Right ventricle myocardium superior (tissue), 1 donor: ENCODE measurements at places on chromosomes 4 and X.

- DNase-seq = no peak
These were observed 130.8 kb downstream of the CPZ start for GRCh38 chr4:8723222-8723980.

DNA sequence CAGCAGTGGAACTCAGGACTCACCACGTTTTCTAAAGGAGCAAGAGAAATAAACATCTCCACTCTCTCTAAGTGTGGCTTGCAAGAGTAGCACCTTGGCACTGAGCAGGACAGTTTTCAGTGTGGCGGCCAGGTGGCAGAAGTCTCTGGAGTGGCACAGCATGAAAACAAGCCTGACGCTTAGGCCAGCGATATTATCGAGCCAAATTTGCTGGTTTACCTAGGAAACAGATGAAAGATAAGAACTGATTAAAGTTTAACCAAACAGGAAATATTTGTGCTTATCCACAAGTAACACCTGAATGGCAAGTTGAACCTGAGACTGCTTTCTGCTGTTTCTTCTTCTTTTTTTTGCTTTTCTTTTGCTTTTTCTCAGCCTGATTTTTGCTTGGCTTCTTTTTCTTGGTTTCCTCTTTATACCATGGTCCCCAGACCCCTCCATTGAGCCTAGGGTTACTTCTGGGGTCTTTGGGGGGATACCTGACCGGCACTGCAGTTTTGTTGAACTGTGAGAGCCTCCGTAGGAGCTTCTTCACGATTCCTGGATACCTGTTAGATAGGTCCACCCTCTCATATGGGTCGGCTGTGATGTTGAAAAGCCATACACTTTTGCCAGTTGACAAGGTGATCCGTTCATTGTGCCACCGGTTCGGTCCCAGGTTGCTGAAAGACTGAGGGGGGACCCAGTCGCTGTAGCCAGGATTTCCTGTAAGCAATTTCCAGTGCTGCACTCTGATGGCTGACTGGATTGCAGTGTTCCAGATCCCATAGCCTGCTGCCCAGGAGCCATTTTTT lies 77.3 kb downstream of the ARSJ start:
- no peak for DNase-seq

- peak; percentile 55 for DNase-seq
These were observed 113.9 kb upstream of the VAMP7 start for GRCh38 chrX:155767051-155767875.

GRCh38 chrX:100695302-100695701 lies 36.6 kb downstream of the SYTL4 start:
- DNase-seq = no peak

GRCh38 chrX:123188081-123188480 lies 4.0 kb downstream of the GRIA3 start:
- no peak for DNase-seq

- DNase-seq = no peak
These were observed 8.8 kb upstream of the GEMIN8 start for GRCh38 chrX:14038375-14039085.

DNA sequence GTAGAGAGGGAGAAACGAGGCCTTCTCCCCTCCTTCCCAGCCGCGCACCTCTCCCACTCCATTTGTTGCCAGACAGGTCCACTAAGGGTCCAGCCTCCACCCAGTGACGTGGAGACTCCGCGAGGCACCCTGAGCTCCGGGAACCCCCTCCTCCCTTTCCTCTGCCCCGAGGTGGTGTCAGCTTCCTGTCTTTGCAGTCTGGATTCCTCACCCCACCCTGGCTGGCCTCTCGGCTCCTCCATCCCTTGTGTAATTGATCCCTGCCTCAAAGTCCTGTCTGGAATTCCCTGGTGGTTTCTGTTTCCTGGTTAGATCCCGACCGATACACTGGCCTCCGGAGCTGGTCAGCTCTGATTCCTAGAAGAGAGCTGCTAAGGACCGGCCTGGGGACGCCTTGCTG lies 105.9 kb upstream of the SCOC start:
- no peak for DNase-seq

GRCh38 chr4:179634862-179635261 lies 2192.6 kb upstream of the AGA start:
- no peak for DNase-seq

GRCh38 chrX:2521927-2522386 lies 21.2 kb upstream of the DHRSX start:
- no peak for DNase-seq

DNA sequence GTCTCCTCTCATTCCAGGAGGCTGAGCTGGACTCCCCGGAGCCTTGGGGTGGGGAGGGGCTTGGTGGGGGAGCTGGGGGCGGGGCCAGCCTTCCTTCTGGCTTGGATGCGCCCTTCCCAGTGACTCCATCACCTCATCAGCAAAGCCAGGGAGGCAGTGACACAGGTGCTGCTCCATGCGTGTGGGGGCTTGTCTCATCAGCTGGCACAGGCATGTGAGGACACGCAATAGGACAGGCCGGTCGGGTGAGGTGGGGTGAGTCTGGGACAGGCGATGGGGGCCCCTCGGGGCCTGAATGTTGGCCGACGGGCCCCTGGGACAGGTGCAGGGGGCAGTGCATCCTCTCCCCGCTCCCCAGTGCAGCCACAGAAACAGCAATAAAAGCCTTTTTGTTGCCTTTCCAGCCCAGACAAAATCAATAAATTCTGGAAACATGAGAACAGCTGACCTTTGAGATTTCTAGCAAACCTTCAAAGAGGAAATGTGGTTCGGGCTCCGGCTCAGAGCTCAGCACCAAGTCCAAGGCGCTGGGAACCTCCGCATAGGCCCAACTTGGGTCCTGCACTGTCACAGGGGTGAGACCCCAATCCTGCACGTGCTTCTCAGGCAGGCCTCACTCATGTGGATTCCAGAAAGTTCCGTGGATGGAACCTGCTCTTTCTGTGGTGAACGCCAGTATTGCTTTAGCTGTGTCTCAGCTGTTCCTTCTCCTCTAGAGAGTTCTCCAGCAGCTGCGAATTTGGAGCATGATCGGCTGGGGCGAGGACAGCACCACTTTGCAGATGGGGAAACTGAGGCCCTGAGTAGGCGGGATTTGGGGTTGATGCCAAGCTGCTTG lies 18.5 kb downstream of the ADRA2C start:
- no peak for DNase-seq

DNA sequence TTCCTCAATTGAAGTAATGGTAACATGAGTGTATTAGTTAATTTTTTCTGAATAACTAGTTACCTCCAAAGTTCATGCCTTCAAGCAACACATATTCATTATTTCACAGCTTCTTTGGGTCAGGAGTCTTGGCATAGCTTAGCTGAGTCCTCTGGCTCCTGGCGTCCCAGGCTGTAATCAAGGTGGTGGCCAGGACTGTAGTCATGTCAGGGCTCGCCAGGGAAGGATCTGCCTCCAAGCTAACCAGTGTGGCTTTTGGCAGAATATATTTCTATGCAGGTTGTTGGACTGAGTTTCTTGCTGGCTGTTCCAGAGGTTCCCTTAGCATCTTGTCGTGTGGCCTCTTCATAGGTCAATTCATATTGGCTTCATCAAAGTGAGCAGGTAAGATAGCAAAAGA lies 10.0 kb upstream of the HS3ST1 start:
- no peak for DNase-seq

GRCh38 chr4:138255917-138256597 lies 13.9 kb upstream of the SLC7A11 start:
- no peak for DNase-seq

- DNase-seq = no peak
These were observed 36.9 kb upstream of the MED14 start for GRCh38 chrX:40772290-40772689.

DNA sequence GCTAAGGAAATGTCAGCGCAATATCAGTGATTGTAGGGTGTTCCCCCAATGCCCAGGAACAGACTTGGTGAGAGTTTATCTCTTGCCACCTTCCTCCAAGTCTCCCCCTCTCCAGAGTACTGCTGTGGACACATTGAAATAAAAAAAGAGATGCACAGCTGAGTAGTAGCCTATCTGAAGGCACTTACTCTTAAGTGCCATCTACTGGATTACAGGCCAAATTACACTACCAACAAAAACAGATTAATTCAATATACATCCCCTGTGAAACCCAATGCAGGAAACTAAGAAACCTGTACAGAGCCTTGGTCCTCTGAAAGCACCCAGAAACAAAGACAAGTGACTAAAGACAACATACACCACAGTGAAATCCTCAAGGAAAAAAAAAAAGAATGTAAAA lies 460.3 kb downstream of the ZIC3 start:
- no peak for DNase-seq

DNA sequence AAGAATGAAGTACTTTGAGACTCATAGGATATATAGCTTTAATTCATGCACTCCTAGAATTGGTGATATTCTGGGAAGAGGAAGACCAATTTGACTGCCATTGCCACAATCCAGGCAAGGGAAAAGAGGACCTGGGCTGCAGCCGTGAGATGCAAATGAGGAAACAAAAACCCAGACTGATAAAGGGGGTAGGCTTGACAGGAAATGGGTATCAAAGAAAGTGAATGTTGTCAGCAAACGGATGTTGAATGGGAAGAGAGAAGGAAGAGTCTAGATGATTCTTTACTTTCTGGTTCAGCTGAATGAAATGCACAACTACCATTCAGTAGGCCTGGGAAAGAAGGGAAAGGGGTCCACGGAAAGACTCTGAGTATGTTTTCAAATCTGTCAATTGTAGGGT lies 17.1 kb upstream of the ARHGEF6 start:
- DNase-seq = no peak

DNA sequence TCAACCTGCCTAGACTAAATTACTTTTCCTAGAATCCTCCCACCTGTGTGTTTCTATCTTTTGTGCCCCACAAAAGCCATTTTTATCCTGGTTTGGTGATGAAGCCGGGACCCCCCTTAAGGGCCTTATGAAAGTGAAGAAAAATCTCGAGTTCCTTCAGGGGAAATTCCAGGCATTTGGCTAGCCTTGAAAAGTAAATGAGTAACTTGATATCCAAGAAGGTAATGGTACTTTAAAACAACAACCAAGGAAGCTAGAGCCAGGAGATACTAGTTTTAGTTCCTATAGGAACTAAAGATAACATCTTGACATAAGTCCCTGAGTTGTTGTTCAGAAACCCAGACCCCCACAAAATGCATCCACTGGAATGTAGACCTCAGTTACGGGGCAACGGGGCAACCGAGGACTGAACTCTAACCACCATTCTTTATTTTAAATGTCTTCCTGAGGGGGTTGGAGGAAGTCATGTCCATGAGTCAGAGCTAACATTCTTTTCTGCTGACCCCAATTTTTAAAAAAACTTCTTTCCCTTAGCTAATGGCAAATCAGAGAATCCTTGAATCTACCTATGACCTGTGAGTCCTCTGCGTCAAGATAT lies 73.9 kb downstream of the VCX3A start:
- no peak for DNase-seq

DNA sequence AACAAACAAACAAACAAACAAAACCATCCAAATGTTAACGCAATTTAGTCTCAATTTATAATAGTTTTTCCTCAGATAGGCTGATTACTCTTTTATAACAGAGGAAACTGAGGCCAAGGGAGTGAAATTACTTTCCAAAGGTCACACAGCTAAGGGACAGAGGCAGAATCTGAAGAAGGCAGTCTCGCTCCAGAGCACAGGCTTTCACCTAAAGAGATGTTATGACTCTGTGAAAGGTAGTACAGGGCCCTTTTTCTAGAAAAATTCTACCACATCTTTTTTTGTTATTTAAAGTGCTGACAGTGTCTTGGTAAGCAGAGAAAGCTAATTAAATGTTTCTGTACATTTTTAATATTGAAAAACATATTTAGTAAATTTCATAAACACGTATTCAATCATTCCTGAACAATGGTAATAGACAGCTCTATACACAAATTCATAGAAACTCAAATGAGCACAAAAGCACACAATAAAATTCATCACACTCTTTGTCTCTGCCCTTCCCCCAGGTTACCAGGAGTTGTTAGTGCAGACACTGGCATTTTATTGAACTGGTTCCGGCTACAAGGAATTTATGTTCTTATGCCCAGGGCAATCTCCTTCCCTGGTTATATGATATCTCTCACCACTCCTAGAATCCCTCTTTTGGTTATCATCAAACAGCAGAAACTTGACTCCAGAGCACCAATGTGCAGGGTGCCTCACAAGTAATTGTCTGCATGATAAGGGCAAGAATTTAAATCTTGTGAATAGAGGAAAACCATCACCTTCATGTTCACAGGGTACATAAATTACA lies 7.7 kb upstream of the APBB2 start:
- no peak for DNase-seq

DNA sequence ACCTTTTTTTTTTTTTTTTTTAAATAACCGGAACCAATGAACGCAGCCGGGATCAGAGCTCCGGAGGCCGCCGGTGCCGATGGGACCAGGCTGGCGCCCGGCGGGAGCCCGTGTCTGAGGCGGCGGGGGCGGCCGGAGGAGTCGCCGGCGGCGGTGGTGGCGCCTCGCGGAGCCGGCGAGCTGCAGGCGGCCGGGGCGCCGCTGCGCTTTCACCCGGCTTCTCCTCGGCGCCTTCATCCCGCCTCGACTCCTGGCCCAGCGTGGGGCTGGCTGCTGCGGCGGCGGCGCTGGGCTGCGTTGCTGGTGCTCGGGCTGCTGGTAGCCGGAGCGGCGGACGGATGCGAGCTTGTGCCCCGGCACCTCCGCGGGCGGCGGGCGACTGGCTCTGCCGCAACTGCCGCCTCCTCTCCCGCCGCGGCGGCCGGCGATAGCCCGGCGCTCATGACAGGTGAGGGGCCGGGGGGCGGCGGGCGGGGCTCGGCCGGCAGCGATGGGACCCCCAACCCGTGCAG lies 337 bp downstream of the STIM2 start:
- peak; percentile 71 for DNase-seq

DNA sequence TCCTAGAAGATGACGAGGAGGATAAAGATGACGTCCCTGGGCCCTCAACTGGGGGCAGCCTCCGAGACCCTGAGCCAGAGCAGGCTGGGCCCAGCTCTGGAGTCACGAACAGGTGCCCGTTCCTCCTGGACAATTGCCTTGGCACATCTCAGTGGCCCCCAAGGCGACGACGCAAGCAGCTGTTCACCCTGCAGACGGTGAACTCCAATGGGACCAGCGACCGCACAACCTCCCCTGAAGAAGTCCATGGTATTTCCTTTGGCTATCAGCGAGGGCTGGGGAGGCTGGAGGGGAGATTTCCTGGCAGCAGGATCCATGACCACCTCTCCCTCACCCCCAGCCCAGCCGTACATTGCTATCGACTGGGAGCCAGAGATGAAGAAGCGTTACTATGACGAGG lies 11.9 kb downstream of the USP11 start:
- no peak for DNase-seq

GRCh38 chrX:136147315-136147901 lies at the start of gene FHL1:
FHL1 (plus strand) TSS chrX:136147533.
- peak; percentile 80 for DNase-seq

- DNase-seq = peak; percentile 21
These were observed 17.1 kb downstream of the MSANTD1 start for GRCh38 chr4:3266076-3266475.

- no peak for DNase-seq
These were observed 2.9 kb upstream of the TEX13B start for GRCh38 chrX:107985033-107985432.

- no peak for DNase-seq
These were observed 47.5 kb upstream of the WDR19 start for GRCh38 chr4:39134683-39135306.

DNA sequence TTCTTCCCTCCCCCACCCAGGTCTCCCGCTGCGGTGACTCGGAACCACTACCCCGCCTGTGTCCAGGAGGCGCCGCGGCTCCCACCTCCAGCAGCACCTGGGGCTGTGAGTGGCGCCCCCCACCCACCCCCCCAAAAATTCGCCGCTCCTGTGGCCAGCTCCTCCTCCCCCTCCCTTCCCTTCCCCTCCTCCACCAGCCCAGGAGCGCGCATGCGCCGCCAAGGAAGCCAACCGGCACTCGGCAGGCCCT lies 278 bp downstream of the CLOCK start:
- no peak for DNase-seq

GRCh38 chrX:140091125-140091886 lies 126.0 kb upstream of the CXorf66 start:
- DNase-seq = peak; percentile 50
